ENCODE measurements at places on chromosomes 6 and 20.

GRCh38 chr20:52965380-52965779 is 6.8 kb upstream of the TSHZ2 start:
- DNase-seq, result no peak

DNA sequence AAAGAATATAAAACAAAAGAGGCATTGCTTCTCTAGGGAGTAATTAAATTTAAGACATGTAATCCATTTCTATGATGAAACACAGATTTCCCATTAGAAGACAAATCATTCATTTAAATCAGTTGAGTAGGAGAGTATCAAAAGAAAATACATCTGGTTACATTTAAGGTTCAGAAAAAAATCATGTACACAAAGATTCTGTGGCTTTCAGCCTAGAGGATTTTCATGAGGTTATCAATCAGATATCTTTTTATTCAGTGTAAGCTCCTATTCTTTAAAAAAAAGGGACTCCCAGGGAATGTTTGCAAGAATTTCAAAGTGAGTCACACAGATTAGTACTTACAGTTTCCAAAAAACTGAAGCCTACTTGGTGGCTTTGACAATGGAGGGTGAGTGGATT is 24.9 kb downstream of the COL21A1 start:
- no peak for DNase-seq

GRCh38 chr20:46362921-46363867 is 43.2 kb downstream of the ELMO2 start:
- no peak for DNase-seq

DNA sequence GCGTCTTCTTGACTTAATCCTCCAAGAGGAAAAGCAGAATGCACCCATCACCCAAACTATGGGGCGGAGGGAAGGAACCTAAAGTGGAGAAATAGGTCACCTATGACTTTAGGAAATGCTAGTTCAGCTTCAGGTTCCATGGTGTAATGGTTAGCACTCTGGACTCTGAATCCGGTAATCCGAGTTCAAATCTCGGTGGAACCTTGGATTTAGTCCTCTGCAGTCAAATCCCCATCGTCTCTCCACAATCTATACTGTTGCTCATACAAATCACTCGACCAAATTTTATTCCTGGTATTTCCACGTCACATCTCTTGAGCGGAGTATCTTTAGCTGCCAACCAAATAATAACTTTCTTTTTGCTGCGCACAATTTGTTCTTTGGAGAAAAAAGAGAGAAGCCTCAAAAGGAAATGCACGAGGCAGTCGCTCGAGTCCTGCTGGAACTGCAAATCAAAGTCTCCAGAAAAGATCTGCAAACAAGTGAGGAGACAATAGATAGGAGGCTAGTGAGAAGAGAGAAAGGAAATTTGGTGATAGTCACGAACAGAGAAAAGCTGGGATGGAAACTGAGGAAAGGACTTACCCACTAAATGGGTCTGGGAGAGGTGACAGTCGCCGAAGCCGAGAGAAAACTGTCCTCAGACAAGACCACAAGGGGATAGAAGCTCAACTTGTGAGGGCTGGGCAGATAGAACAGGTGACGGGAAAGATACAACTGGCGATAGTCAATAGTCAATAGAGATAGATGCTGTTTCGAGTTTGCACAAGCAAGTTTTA is 16.6 kb downstream of the POM121L2 start:
- no peak for DNase-seq

- DNase-seq, result no peak
Measured at GRCh38 chr6:134317471-134318131, at the start of gene SGK1. TSS of gene SGK1 (minus strand) at chr6:134318112. CDS start at chr6:134317460, 652 bp downstream.

- DNase-seq, result no peak
Measured at GRCh38 chr6:116191881-116192280, 62.0 kb downstream of the TSPYL4 start.

GRCh38 chr20:10061641-10062040 is 26.9 kb downstream of the ANKEF1 start:
- no peak for DNase-seq

GRCh38 chr20:4344670-4345069 is 329.3 kb upstream of the RNF24 start:
- DNase-seq, result no peak

- DNase-seq, result no peak
Measured at GRCh38 chr6:7390226-7390878, 744 bp downstream of the RIOK1 start.

DNA sequence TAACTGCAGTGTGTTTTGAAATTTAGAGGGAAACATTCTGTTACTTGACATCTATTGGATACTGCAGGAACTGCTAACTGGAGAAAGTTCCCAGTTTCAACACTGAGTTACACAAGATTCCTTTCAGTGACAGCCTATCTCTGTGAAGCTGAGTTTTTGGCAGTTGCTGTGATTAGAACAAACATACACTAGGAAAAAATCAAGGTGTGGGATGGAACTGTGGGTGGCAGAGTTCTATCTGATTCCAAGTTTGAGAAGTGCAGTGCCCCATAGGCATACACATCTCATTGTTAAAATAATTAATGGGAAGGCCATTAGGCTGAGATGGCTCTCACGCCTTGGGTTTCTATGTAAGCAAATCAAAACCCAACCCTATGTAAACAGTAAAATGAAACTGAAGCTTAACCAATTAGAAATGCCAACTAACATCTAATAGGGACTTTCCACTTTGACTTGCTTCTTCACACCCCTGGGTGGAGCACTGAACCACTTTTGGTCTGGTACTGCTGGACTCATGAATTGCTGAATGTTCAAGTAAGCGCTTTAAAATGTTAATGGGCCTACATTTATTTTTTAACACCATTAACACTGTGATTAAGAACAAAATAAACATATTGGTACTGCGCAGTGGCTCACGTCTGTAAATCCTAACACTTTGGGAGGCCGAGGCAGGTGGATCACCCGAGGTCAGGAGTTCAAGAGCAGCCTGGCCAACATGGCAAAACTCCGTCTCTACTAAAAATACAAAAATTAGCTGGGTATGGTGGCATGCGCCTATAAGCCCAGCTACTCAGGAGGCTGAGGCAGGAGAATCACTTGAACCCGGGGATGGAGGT is 55.2 kb upstream of the TBC1D7 start:
- DNase-seq, result no peak

- no peak for DNase-seq
Measured at GRCh38 chr6:87728706-87729105, 26.7 kb upstream of the AKIRIN2 start.

Data from RWPE2 (cell line).